ENCODE measurements at places on chromosomes 1 and 21.

GRCh38 chr21:32559006-32559610, 26.2 kb downstream of the TCP10L start:
- DNase-seq = no peak

DNA sequence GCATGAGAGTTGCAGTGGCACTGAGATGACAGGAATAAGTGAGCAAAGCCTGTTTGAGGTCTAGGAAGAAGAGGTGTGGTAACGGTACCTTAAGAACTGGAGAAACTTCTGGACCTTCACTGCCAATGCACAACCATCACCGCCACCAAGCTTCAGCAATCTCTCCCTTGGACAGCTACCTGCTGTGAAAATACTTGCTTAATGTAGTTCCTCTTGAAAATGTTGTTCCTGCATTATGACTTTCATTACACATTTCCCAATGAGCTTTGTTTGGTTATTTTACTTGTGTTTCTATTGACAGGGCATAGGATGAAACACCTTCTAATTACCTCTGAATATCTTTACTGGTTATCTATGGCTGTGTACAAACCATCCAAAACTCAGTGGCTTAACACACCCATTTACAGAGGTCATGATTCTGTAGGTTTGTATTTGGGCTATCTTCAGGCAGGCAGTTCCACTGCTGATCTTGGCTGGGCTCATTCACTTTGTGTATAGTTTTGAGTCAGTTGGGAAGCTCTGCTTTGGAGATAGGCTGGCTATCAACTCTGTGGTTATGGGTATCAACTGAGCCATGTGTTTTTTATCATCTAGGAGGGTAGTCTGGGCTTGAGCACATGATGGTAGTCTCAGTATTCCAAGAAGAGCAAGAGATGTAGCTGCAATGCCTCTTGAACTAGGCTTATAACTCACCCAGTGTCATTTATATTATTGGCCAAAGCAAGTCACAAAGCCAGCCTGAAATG, 149.4 kb downstream of the ELAVL4 start:
- DNase-seq = no peak

DNA sequence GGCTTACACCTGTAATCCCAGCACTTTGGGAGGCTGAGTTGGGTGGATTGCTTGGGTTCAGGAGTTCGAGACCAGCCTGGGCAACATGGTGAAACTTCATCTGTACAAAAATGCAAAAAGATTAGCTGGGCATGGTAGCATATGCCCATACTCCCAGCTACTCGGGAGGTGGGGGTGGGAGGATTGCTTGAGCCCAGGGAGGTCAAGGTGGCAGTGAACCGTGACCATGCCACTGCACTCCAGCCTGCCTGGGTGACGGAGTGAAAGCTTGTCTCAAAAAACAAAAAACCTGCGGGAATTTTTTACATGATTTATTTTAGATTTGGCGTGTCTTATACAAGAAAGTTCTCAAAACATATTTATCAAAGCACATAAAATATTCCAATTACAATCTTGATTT, 27.8 kb upstream of the MTR start:
- no peak for DNase-seq

GRCh38 chr1:104238991-104239390, 489.3 kb downstream of the AMY1C start:
- DNase-seq = no peak

DNA sequence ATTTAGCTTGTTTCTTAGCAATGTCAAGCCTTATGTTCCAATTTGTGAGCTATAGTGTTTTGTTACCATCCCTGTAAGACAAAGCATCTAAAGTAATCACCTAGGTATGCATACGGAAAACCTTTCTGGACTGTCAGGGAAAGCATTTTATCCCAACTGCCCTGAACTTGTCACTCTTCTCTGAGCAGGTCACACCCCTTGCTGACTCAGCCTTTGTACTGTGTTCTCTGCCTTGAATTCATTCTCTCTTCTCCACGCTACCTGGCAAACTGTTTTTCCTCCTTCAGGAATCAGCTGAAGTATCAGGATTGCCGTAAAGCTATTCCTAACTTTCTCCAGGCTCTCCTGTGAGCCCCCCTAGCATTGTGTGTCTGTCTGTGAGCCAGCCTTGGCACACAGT, 54.2 kb downstream of the PBX1 start:
- DNase-seq = no peak
